Activated CD4-positive, alpha-beta T cell treated with anti-CD3 and anti-CD28 coated beads, Interleukin-2, Interleukin-4, amounts not matched to agents 100 ng/mL and 50 ng/mL, durations not matched to agents 16 hours and 8 hours (primary cell): ENCODE measurements at places on chromosomes 6 and 20.

DNA sequence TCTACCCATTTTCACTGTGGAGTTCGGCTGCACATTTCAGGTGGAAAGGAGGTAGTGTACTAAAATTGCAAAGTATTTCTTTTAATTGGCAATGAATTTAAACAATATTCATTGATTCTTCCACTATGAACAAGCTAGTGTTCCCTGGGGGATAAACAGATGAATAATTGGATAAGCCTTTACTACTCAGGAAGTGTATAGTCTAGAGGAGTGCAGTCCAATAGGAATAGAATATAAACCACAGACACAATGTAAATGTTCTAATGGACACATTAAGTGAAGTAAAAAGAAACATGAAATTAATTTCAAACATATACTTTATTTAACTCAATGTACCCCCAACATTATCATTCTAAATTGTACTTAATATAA lies 28.7 kb downstream of the SGK1 start:
- DNase-seq, result no peak

- DNase-seq, result no peak
Observed at GRCh38 chr6:154738551-154738961, 5.3 kb downstream of the SCAF8 start.

GRCh38 chr20:17799575-17800227 lies 99.9 kb downstream of the BANF2 start:
- no peak for DNase-seq

DNA sequence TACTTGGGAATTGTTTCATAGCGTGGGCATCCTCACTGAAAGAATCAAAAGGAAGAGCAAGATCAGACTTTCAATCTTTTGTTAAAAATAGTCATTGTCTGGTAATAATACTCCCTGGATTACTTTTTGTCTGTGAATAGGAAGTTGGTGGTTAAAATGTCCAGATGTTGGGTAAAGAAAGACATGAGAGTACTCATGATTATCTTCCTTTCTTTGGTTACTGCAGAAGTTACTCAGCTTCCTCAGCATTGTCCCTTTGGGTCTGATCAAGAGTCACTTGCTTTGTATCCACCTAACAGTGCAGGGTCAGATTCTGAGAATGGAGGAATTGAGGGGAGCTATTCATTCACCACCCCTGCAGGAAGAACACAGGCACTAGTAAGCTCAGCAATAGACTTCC lies 54.6 kb downstream of the RIN2 start:
- no peak for DNase-seq

DNA sequence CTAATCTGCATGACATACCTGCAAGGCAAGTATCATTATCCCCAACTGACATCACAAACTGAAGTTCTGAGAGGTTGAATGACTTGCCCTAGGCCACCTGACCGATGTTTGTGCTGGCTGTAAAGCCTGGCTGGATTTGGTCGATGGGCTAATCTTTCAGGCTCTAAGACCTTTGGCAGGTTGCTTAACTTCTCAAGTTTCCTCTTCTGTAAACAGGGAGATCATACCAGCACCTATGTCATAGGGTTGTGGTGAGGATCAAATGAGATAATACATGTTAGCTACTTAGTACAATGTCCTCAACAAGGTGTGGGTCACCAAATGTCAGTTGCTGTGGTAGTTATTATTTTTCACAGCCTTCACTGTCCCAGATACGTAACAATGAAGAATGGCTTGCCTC lies 14.2 kb downstream of the ANKRD66 start:
- DNase-seq, result no peak

- no peak for DNase-seq
Observed at GRCh38 chr6:52138284-52138683, 47.9 kb upstream of the IL17A start.

DNA sequence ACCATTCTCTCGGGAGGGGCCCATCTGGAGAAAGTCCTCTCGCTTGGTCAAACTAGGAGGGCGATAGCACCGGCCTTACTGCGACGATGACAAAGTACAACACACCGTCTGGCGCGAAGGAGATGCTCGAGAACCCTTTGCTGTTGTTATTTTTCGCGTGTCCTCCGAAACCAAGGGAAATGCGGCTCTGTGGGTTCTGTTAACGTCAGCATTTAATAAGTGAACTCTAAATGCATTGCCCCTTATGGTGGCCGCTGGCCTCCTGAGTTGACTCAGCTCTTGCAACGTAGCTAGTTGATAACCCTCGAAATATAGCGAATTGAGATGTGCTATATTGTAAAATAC lies 577 bp upstream of the SCAND1 start:
- DNase-seq, result peak; percentile 13

- DNase-seq, result no peak
Observed at GRCh38 chr20:50870561-50871161, 60.6 kb downstream of the ADNP start.

DNA sequence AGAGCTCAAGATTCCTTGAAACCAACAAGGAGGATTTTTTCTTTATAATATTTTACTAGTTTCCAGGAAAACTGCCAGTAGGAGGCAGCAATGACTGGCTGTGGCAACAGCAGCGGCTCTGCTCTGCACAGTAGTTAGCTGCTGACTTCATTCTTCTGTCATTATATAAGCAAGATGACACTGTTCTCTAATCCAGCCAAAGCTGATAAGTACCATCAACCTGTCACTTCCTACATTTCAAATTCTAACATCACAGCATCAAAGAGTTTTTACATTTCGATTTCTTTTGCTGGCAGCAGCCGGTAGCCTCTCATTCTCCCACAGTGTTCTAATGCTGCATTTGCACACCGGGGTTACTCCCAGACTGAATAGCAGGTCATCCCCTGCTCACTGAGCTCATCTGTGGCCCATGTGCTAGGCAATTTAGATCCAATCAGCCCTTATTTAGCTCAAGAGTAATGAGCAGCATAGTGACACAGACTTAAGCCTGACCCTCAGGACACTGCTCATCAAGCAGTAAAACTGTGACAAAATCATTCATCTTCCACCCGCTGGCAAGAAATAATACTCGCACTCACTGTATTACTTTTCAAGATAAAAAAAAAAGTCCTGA lies 67.8 kb downstream of the MMS22L start:
- peak; percentile 15 for DNase-seq

DNA sequence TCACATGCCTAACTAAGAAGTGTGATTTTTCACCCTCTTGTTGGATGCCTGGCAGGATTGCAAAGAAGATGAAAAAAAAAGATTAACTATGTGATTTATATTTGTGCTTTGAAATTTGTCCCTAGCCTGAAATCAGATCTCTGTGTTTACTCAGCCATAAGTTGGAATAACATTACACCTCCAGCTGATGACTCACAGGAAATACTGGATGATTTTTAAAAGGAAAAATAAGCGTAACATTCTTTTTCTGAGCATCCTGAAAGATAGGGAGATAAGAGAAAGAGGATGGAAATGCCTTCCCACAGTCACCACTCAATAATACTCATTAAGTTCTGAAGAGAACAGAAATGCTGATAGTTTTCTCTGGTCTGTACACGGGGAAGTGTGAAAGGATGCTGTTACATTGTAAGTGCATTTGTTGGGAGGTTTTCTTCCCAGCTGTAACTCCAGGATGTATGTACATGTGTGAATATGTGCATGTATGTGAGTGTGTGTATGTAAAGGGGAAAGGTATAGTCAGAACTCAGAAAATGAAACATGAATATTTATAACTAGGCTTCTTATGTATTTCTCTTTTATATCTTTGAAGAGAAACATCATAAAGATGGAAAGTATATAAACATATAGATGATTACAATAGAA lies 37.4 kb upstream of the RIPPLY2 start:
- DNase-seq, result no peak

DNA sequence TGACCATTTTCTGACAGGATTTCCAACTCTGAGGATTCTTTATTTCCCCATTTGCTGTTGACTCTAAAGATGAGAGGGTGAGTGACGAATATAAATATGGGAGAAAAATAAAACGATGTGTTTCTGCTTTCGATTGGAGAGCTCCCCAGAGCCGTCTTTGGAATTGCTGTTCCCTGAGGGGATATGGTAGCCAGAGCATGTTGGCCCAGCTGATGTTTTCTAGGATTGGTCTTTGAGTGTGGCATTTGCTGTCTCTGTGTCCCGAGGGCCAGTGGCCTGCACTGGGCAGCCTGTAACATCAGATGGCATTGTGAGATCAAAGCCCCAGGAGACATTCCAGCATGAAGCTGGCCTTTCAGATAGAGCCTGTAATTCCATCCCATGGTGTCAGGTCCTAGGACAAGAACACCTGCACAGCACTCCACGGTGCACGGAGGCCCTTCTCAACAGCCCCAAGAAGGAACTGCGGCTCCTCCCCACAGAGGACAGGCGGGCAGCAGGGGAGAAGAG lies 26.7 kb downstream of the PKIG start:
- DNase-seq, result no peak

- no peak for DNase-seq
Observed at GRCh38 chr20:41978246-41978790, 360.1 kb upstream of the CHD6 start.

DNA sequence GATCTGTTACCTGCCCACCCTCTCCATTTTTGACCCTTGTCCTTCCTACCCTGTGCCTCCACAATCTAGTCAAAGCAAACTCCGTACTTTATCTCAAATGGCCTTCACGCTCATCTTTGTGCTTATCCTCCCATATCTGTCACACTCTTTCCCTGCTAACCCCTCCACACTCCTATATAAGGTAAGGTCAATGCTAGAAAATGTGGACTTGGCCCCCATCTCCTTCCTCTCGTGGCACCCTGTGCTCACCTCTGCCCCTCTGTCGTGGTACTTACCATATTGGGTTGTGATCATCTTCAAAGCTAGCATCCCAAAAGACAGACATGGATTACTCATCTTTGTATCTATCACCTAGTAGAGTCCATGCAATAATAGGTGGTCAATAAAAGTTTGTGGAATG lies 127.6 kb upstream of the FOXQ1 start:
- no peak for DNase-seq

DNA sequence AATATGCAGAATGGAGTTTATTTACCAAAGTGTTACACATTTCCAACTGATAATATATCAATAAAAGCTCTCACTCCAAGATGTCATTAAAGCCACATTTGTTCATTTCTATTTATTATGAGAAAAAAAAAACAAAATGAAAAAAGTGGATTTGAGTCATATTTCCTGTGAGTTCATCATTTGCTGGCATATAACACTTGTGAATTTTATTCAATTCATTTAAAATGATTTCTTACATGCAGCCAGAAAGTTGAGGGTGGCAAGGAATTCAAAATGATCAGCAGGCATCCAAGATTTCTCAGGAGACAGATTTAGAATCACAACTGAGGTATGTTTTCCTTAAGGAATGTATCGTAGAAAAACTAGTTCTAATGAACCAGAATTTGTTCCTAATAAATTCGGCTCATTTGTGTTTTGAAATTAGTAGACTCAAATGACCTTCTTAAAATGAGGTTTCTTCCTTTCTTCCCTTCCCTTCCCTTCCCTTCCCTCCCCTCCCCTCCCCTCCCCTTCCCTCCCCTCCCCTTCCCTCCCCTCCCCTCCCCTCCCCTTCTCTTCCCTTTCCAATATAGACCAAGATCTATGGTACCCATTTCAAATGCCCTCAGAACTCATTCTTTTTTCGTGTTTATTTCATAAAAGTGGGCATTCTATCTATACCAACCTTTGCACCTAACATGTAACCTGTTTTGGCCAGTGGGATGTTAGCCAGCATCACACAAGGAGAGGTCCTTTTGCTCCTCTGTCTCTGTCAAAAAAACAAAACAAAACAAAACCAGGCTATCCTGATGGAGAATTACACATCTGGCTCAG lies 357.9 kb upstream of the TSHZ2 start:
- DNase-seq, result no peak

GRCh38 chr6:138240476-138241245 lies 22.4 kb upstream of the PBOV1 start:
- DNase-seq, result no peak

DNA sequence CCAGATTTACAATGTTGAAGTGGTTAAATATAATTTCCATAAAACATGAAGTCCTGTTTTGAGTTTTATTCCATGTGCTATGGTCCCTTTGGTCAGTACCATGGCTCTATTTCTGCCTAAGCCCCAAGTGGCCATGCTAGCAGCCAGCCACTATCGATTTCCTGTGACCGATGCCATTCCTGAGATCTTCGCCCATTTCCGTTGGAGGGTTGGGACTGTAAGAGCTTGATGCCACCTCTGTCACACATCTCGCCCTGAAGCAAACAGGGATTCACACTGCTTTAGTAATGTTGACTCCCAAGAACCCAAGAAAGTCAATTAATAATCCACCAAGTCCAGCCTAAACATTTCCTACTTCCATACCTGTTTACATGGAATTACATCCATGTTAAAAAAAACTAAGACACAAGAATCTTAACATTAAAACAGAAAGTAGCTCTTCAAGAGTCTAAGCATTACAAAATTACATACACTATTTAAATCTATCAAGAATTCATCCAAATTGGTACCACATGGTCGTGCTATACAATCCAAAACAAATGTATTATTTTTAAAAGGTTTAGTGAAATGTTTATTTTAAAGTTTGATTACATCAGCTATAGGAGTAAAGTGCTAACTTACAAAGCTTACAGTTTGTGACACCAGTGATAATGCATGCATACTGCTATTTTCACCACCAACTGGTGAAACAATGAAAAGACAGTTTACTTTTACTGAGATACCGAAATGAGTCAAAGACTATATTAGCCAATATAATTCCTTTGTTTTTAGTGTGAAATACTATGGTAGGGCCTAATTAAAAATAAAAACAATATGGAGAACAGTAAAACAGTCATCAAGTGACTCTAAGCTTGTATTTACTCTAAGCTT lies 2.5 kb downstream of the RBM39 start:
- peak; percentile 59 for DNase-seq

GRCh38 chr6:105596284-105596755 lies 193.4 kb upstream of the PREP start:
- DNase-seq, result no peak

DNA sequence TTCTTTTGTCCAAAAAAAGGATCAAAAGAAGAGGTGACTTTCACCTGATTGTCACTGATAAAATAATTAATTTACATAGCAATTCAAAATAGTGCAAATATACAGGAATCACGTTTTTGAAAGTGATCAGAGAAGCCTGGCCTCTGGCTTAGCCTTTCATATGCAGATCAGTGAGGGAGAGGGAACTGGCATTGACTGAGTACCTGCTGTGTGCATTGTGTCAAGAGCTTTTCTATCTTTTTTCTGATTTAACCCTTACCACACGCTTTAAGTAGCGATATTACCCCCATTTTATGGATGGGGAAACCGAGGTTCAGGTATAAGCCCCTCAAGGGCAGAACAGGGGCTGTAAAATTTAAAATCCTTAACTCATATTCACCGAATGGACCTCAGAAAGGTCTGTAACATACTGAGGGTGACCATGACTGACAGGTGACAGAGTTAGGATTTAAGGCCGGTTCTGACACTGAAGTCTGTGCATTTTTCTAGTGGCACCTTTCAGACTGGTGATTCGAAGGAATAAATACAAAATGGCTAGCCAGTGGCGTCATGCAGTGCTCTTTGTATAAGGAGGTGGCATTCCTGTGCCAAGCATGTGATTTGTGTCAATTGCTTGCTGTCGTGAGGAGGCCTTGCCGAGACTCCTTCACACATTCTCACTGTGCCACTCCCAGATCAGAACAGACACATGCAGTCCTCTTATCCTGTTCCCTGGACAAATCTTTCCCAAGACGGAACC lies 310.2 kb downstream of the TSHZ2 start:
- no peak for DNase-seq
